GM03348 (cell line): ENCODE measurements at places on chromosomes 16 and 17.

GRCh38 chr16:30567160-30567990, 4.1 kb downstream of the ZNF688 start:
- DNase-seq, result no peak

GRCh38 chr17:10125531-10126275, 72.7 kb downstream of the GAS7 start:
- DNase-seq, result peak; percentile 47

DNA sequence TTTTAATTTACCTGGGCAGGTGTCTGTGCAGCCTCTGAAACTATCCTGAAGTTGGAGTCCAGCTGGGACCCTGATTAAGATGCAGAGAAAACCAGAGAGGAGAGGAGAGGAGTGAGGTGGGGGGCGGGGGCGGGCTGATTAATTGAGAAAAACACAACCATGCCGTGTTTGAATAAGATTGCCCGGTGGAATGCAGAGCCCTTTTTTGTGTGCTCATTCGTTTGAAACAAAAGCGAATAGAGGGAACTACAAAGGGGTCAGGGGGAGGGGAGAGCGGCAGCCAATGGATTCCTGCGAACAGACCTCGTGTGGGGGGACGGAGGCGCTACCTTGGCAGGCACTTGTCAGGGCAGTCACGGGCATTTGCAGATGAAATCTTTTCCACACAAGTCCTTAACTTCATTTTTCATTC, 355.8 kb downstream of the SOX9 start:
- DNase-seq, result no peak

DNA sequence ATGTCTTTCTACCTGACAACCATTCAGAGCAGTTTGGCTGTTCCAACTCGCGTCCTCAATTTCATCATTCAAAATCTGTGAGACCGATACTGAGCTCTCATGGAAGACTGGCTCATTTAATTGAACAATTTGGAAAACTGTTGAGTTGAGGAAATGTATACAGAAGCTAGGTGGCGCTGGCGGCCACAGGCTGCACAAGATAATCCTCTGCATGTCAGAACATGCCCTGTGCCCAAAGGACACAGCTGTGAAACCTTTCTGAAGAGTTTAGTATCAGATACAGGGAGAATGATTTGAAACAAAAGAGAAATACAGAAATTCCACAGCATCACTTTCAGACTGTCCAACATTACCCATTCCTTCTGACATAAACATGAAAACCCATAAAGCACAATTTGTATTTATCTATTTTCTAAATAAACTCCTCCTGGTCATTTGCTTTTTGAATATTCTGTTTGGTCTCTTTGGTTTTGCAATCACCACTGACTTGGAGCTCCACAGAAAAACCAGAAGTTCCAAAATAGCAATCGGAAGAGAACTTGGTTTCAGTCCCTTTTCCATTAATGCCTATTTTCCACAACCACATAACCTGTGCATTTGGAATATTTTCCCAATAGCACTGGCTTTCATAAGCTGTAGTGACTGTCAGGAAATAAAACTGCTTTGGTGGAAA, 192.8 kb downstream of the MAP2K6 start:
- DNase-seq, result peak; percentile 60
